ENCODE measurements at places on chromosomes 4 and X.

GRCh38 chr4:6126971-6127745 lies 73.2 kb downstream of the JAKMIP1 start:
- no peak for DNase-seq

DNA sequence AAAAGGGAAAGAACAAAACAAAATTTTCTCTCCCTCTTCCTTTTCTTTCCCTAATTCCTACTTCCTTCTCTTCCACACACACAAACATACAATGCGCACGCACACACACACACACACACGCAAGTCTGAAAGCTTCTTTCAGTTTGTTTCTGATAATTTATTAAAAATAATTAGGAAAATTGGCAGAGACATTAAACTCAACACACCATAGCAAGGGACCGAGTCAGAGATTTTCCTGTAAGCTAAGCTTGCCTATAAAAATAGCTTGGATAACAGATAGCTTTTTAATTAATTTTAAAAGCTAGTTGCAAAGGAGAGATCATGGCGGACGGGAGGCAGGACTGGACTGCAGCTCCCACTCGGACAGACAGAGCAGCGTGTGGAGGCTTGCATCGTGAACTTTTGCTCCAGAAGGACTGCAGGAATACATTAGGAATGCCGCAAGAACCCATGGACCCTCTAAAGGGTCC lies 92.6 kb upstream of the MAPK10 start:
- peak; percentile 69 for DNase-seq

GRCh38 chr4:98639108-98639507 lies 19.3 kb downstream of the TSPAN5 start:
- no peak for DNase-seq

DNA sequence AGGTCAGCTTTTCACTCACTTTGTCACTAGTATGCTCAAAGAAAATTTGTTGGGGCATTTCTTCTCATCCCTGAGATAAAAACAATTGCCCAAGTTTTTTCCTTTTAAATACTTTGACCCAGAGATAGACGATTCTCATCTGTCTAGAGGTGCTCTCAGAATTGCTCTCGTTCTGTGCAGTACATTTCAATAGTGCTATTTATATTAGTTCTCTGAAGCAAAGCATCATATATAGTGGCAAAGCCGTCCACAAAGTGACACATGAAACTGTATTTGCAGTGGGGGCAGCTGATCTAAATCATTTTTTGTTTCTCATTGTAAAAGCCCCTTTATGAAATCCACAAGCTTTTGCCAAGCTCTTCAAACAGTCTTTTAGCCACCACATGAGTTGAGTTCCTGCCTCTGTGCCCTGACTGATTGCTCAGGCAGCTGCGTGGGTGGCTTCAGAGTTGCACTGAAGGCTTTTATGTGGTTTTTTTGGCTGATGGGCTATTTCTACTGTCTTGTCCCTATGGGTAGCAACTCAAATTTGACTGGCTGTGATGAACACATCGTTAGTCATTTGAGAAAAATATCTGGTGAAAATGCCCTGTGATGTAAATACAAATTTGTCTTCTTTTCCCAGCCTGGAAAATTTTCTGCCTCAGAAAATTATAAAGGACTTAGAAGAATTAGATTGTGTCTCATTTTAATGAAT lies 119.1 kb upstream of the OTUD4 start:
- peak; percentile 31 for DNase-seq

DNA sequence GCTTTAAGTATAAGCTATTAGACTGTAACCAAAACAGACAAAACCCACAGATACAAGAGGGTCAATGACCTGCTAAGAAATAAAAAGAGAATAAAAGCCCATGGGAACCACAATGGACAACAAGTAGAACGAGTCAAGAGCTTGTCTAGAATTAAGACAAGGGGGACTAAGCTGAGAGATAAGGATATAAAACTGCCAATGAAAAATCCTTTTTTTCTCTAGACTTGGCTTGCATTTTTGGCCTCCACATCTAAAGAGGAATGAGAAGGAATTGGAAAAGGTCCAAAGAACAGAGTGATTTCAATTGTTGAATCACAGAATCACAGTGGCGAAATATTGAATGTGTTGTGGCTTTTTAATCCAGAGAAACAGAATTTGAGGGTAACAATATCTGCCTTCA lies 135.7 kb downstream of the QDPR start:
- DNase-seq = peak; percentile 65

GRCh38 chrX:65783746-65784145 lies 116.3 kb downstream of the MSN start:
- no peak for DNase-seq

DNA sequence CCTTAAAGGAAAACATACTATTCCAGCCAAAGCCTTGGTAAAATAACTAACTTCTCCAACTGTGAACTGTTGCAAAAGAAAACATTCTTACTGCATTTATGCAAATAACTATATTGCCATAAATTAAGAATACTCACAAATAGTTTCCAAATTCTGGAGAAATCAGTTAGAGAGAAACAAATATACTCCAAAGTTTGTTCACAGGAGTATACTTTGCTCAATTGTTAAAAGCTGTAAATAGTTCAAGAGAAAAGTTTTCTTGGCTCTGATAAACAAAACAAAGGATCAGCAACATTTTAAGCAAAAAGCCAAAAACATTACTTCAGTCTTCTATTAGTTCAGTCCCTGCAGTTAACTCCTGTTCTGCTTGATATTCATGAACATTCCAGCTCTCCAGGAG lies 83.0 kb downstream of the EIF4E start:
- DNase-seq = no peak

DNA sequence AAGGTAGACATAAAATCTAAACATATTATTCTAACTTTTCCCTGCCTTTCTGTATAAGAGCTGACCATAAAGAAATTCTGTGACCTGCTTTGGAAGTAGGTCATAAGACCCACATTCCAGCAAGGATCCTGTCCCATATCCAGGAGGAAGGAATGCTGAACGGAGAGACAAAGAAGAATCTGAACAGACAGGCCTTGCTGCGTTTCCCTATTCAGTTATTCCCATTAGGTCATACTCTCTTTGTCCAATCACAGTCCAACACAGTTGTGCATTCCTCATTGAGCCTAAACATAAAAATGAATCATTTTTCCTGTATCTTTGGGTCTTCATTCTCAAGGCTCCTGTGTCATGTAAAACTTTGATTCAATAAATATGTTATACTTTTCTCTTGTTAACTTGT lies 287.6 kb upstream of the TAPT1 start:
- no peak for DNase-seq

DNA sequence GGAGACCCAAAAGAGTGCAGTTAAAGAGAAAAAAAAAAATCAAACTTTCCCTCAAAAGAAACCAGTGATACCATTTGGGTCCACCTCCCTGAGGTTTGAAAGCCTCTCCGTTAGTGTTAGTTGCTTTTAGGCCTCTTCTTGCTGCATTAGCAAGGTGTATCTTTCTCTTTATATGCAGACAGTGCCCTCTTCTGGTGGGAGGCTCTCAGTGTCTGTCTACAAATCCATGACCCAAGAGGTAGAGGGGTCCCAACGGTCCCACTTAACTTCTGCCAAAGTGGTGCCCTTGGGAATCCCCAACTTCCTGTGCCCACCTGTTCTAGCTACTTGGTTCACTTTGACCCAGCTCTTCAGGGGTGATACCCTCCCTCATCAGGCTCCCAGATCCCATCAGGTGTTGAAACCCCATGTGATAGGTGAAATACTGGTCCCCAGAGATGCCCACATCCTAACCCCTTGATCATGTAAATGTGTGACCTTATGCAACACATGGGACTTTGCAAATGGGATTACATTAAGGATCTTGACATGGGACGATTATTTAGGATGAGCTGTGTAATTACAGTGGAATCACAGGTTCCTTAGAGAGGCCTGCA lies 63.7 kb upstream of the CD99 start:
- DNase-seq = peak; percentile 63

All from fibroblast of pulmonary artery (primary cell).